ENCODE measurements at places on chromosomes 3 and 15. TPM values are rescaled to one million over a fixed set of nuclear protein-coding genes. Genes with fewer than 3 reads are reported as not detected.

CMTM8 gene
- 8.9 TPM for total RNA-seq

CLDN11 gene
- total RNA-seq, result 4.9 TPM

PLAAT1 gene
- total RNA-seq, result not detected

TRH gene
- total RNA-seq, result not detected

FGF7 gene
- total RNA-seq, result not detected

MNS1 gene
- total RNA-seq, result 2.3 TPM

SIDT1 gene
- 0.07 TPM for total RNA-seq

All from HepG2 (cell line).